ENCODE measurements at places on chromosomes 1 and 21.
A peak's percentile ranks its signal among the peaks of the same experiment; 100 is the strongest.

GRCh38 chr1:41822866-41823265 lies 95.9 kb downstream of the HIVEP3 start:
- no peak for DNase-seq

DNA sequence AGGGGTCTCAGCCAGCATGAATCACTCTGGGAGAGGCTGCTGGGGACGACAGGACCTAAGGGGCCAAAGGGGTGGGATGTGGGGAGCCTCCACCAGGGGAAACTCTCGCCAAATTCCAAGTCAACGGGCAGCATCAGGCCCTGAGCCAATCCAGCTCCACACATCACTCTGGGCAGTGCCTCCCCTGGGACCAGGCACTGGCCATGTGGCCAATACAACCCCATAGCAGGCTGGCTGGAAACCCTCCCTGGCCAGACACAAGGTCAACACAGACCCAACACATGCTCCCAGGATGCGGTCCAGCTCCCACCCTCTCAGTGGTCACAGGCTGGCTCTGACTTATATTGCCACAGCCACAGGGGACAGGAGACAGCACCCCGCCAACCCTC lies 60.0 kb downstream of the MEGF6 start:
- no peak for DNase-seq

DNA sequence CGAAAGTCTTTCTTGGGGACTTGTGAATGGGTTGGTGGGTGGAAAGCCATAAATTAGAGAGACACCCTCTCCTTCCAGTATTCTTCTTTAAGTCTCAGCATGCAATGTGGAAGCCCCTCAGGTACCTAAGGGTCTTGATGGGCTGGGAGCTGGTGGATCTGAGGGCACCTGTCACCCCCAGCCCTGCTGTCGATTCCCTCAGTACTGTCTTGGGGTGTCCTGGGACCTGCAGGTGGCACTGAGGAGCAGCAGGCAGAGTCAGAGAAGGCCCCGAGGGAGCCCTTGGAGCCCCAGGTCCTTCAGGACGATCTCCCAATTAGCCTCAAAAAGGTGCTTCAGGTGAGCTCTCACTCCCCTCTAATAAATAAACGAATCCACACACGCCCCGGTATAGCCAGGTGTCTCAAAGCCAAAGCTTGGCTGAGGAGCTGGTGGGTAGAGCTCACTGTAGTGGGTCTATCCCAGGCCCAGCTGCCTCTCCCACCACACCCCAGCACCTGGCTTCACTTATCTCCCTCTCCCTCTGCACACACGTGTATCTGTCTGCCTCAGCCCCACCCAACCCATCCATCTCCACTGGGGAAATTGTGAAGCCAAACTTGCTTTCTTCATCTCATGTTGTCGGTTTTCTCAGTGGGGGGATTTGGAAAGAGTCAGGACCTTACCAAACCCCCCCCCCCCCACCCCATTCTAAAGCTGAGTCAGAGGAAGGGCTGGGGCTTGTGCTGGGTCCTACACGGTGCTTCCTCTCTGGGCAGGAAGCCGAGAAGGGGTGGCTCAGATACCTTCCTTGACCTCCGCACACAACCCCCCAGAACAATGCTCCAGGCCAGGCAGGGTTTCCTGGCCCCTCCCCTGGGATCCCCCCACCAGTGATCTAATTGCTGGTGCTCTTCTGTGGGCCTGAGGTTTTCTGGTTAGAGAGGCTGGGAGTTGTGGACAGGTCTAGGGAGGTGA lies 1.6 kb downstream of the ADAM15 start:
- DNase-seq, result no peak

DNA sequence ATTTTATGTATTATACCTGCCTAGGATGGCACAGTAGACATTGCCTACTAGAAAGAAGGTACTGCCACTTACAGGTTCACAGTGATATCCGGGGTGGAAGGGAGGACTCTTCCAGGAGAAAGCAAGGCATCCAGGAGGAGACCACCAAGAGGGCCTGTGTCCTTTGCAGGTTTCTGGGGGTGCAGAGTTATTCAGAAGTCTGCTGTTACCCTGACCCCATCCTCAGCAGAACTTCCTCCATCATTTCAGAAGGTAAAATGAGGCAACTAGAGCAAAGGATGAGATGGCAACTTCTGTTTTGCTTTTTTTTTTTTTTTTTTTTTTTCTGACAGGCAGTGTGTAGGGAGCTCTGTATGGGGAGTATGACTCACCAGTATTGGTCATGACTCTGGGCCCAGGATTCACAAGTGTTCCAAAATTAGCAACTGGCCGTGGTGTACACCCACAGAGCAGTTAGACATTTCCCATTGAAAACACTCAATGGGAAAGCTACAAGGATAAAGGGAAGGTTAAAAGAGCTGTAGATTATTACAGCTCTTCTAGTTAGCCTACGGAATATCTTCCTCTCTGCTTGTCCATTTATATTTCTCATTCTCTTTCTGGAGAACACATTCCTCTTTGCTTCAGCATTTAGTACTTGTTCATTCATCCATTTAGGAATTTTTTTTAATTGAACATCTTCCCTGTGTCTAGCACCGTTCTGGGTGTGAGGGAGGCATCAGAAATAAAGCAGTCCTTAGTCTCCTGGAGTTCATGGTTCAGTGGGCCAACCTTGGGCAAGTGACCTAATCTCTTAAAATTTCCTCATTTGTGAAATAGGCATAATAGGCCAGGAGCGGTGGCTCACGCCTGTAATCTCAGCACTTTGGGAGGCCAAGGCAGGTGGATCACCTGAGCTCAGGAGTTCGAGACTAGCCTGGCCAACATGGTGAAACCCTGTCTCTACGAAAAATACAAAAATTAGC lies 50.5 kb upstream of the PPP2R5A start:
- DNase-seq, result no peak

DNA sequence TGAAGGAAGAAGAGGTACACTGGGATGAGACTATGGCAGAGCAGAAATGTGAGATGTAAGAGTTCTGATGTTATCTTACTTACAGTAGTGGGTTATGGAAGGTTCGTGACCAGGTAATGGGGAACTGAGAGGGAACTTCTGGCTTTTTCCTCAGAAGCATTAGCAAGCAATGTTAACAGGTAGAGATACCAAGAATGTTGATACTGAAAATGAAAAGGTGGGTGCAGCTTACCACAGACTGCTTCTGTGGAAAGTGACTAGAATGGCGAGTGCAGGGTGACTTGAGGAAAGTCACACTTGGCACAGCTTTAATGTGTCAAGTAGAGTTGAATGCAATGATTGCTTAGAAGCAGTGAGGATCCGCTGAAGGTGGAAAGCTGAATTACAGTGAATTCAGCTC lies 70.8 kb downstream of the PLA2G4A start:
- no peak for DNase-seq

GRCh38 chr1:177341773-177342172 lies 171.0 kb downstream of the BRINP2 start:
- DNase-seq, result no peak

GRCh38 chr1:235642011-235642942 lies 7.3 kb downstream of the GNG4 start:
- DNase-seq, result peak; percentile 42

DNA sequence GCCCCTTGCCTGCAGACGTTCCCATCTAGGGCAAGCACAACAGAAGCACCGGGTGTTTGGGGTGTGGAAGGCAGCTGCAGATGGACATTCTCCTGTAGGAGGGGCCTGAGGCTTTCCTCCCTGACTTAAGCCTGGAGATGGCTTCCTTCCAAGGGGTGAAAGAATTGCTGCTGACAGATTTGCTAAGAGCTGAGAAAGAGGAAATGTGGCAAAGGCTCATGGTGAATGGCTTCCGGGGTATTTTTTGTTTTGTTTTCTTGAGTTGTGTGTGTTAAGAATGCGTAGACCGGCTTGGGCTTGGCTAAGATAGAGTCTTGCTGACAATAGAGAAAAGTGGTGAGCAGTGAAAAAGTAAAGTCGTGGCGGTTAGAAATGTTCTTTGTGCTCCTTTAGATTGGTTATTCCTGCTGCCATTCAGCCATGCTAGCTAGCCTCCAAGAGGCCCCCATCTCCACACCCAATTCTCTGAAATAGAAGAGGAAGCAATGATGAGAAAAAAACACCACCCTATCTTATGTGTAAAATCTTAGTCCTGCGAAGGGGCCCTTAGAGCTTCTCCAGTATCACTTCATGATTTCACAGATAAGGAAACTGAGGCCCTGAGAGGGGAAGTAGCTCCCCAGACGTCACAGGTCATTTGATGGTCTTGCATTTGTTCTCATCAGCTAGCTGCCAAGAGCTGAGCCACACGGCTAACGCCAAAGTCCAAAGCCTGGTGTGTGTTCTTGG lies 36.9 kb downstream of the EIF2D start:
- no peak for DNase-seq

- DNase-seq, result no peak
Measured at GRCh38 chr1:159902541-159902940, 2.6 kb upstream of the CFAP45 start.

DNA sequence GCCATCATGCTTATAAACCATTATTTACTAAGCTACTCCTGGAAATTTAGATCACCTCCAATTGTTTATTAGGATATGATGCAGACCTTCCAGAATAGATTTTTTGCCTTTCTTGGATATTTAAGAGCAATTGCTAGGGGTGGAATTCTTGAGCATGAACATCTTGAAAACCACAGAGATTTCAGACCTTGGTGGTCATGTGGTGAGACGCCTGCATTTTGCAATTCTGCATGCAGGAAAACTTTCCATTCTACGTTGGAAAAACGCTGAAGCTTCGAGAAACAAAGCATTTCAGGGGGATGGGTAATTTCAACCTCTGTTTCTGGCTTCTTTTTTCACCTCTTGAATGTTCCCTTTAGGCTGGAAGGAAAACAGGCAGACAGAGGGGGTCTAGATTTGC lies 596.3 kb downstream of the KIF26B start:
- DNase-seq, result no peak

DNA sequence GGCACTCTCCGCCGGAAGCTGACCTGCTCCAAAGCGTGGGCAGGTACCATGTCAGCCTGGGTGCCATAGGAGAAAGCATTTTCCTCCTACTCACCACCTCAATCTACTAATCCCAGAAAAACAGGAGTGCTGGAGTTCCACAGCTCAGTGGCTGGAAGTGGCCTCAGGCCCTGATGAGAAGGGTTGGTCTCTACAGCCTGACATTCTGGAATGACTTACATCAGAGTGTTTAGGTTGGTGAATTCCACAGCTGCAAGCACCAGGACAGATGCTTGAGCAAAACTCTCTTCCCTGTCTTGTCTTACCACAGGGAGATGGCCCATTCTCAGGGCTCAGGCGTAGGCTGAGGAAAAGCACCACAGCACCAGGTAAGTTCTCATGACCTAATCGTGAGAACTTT lies 5.5 kb downstream of the SEC16B start:
- no peak for DNase-seq

GRCh38 chr1:31004231-31004621 lies 61.3 kb downstream of the PUM1 start:
- no peak for DNase-seq

GRCh38 chr1:41540886-41541591 lies 56.6 kb upstream of the EDN2 start:
- no peak for DNase-seq

- DNase-seq, result no peak
Measured at GRCh38 chr1:94061513-94062443, 59.2 kb downstream of the ABCA4 start.

DNA sequence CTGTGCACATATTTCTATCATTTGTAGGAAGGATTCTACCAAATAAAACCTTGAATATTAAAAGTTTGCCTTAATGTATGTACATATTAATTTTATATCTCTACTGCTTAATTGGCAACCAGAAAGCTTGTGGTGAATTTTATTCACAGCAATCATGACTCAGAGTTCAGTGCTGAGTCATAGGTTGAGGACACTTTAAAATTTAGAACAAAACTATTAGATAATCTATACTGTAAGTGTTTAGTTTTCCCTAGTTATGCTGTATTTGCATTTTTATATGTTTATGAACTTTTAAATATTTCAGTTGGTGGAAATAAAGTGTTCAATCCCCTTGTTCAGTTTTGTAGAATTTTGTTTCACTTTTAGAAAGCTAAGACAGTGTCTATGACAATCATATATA lies 841.5 kb downstream of the KCNT2 start:
- no peak for DNase-seq

DNA sequence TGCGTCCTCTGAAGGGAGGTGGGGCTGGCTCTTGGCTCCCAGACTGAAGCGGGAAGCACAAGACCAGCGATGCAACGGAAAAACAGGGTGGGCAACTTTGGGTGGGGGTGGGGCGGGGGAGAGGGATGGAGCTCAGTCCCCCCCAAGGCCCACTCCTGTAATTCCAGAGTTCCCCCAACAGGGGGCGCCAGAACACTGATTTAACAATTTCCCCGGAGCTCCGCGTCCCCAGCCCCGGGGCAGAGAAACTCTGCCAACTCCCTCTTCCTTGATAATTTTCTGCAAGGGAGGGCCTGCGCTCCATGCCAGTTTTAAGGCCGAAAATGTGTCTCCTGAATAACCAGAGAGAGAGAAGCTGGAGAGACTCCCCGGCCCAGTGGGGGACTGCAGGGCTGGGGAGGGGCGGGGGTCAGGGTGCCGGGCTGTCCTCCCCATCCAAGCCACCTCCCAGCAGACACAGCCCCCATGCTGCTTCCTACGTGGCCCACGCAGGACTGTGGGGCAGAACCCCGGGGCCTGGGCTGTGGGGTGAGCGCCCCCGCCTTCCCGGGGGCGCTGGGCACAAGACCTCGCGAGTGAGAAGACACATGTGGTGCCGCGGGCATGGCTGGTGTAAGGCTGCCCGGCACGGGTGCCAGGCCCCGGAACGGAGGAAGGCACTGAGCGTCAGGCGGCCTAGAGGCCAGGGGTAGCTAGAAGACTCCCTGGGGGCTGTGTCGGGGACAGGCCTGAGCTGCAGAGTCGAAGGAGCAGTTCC lies 51.4 kb downstream of the KIF21B start:
- no peak for DNase-seq

GRCh38 chr1:53326088-53326597 lies 1.7 kb downstream of the LRP8 start:
- no peak for DNase-seq

- DNase-seq, result no peak
Measured at GRCh38 chr1:236759252-236759859, 35.7 kb upstream of the MTR start.

GRCh38 chr1:230057681-230058565 lies 9.1 kb upstream of the GALNT2 start:
- DNase-seq, result no peak

- DNase-seq, result no peak
Measured at GRCh38 chr1:119866451-119866850, 29.9 kb downstream of the ADAM30 start.

- no peak for DNase-seq
Measured at GRCh38 chr21:16124378-16125138, 394.8 kb downstream of the USP25 start.

- DNase-seq, result no peak
Measured at GRCh38 chr1:7534061-7534825, 236.9 kb upstream of the VAMP3 start.

- DNase-seq, result no peak
Measured at GRCh38 chr1:38693031-38693430, 166.5 kb downstream of the RRAGC start.

DNA sequence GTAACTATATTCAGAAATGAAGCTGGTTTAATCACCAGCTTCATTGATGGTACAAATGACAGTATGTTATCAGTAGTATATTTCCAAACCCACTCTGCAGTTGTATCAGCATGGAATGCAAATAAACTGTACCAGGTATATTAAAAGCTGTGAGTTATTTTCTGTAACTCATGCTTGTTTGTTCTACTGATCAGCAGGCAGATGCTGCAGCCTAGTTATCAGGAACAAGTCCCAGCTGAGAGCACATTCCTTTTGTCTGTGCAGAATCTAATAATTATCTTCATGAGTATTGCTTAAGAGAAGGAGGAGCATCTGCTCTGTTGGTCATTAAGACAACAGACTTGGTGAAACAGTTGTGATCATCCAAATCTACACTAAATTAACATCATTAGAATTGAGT lies 1331.1 kb downstream of the MRPL39 start:
- DNase-seq, result no peak

- no peak for DNase-seq
Measured at GRCh38 chr1:232249861-232250777, 379.8 kb downstream of the SIPA1L2 start.
